ENCODE measurements at places on chromosomes 1 and 21.

DNA sequence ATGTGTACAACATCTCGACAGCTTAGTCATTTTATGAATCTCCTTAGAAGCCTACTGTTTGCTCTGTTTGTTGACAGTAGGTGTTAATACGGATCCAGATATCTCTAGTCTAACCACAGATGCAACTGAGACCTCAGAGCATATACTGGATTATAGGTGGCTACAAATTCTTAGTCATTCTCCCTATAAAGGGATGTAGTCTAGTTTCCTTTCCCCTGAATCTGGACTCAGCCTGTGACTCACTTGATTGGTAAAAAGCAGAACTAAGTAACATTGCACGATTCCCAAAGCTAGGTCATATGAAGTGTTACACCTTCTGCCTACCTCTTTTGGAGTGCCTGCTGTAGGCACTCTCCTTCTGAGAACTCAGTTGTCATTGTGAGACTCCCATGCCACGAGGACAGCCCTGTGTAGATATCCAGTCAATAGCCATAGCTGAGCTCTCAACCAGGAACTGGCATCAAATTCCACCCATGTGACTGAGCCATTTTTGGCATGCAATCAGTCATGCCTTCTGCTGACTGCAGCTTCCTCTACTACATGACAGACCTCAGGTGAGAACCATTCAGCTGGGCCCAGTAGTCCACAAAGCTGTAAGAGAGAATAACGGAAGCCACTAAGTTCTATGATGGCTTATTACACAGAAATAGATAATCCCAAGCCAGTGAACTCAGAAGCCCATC, 135.9 kb upstream of the CHRM3 start:
- peak; percentile 65 for DNase-seq

DNA sequence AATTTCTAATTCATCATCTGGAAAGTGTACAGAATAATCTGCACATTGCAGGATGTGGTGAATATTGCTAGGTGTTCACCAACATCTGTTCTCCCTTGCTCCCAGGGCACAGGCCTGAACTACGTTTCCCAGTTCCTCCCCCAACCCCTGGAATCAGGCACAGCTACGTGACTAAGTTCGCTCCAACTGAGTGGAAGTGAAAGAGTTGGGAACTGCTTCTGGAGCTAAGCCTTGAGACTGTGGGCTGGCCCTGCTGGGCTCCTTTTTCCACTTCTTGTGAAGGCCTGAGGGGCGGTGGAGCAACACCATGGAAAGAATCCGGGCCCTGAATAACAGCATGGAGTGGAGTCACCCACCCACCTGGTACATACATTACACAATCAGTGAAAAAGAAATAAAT, 534.6 kb downstream of the SMYD3 start:
- no peak for DNase-seq

DNA sequence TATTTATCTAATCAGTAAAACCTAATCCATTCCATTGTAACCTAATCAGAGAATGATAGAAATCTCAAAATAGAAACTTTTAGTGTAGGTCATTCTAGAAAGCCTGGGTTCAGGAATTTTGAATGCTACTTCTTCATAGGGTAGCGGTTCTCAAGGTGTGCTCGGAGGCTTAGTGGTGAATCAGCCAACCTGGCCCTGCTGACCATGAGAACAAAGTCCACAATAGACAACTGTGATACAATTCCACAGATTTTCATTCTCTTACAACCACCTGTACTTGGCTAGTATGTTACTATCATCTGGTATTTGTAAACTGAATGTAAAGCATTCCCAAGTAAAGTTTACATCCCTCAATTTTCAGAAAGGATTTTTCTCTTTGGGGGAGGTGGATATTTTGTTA, 7.5 kb upstream of the PUM1 start:
- DNase-seq = no peak

GRCh38 chr1:226649244-226649643, 89.8 kb downstream of the ITPKB start:
- no peak for DNase-seq

GRCh38 chr1:228013131-228013934, 6.5 kb downstream of the WNT3A start:
- no peak for DNase-seq

GRCh38 chr1:20589331-20590278, 708 bp downstream of the CDA start:
- DNase-seq = no peak
